ENCODE measurements at places on chromosomes 11 and 22.

DNA sequence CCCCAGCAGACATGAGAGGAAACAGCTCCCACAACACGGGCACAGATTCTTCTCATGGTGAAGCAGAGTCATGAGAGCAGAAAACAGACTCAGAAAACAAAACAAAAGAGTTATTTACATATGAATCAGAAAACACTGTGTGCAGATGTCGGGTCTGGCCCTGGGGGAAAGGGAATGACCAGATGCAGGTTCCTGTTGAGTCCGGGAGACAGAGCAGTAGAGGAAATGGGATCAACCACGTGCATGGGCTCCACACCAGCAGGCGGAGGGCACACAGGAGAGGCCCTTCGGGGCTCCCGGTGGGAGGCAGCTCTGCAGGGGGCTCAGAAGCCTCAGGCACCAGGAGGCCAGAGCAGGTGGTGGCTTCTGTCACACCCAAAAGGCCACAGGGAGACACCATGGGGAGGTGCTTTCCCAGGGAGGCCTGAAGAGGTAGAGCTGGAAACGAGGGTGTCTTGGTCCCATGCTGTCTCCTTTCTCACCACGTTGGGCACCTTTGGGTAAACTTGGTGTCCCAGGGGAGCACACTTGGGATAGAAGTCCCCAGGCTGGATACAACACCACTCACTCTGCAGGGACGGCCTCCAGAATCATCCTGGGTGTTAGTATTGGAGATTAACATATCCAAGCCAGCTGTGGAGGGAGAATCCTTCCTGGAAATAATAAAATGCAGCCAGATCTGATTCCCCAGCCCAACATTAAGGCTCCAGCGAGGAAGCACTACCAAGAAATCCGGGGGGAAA is 764.7 kb downstream of the BRD1 start:
- no peak for DNase-seq

DNA sequence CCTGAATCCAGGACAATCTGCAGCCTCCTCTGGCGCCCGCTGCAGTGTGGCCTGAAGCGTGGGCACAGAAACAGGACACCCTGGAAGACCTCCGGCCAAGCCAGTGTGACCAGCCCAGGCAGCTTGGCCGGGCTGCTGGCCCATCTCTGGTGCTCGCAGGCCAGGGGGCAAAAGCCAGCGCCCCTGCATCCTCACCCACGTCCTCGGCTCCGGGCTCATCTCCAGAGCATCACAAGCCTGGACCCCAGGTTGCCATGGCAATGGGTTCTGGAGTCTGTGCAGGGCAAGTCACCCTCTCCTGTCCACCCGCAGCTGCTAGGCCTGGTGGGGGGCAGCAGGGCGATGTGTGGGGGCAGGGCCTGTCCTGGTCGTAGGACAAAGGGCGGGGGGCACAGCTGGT is 9.3 kb upstream of the PDGFB start:
- DNase-seq: no peak

- peak; percentile 54 for DNase-seq
These were observed 188.6 kb downstream of the SWAP70 start for GRCh38 chr11:9852465-9852864.

DNA sequence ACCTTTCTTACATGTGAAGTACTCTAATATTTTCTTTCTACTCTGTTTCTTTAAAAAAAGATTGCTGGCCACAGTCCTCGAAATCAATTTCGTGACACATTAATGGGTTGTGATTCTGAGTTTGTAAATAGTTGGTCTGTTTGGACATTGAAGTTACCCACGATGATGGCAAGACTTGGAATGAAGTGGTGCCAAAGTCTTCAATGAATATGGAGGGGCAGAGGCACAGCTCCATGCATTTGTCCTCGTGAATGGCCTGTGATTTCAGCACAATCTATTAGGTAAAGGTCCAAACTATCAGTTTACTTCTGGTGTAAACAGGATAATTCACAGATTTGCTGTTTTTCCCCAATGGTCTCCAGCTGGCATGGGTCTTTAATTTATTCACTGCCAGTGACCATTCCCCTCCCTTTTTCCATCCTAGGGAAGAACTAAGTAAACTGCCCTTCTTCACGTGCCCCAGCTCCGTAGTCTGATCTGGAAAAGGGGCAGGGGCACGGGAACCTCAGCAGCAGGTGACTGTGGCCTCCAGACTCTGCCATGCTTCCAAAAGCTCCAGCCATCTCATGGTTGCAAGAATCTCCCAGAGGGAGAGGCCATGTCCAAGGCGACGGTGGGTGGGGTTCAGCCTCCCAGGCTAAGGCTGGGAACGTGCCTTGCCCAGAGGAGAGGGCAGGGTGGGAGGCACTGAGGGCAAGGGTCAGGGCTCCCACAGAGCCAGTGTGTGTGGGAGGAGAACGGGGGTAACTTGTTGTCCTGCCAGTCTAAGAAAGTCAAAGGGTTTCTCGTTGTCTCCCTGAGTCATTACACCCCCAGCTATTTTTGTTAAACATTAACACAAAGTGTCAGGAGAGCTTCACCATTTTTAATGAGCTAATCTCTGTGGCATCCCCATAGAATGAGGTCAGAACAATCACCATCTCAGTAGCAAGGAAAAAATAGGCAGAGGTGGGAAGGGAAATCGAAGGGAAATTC is 16.9 kb upstream of the PEX26 start:
- peak; percentile 38 for DNase-seq

- no peak for DNase-seq
These were observed 91.2 kb downstream of the RPS6KA4 start for GRCh38 chr11:64450168-64450560.

GRCh38 chr22:27810609-27811151 is 9.1 kb upstream of the MN1 start:
- peak; percentile 50 for DNase-seq

DNA sequence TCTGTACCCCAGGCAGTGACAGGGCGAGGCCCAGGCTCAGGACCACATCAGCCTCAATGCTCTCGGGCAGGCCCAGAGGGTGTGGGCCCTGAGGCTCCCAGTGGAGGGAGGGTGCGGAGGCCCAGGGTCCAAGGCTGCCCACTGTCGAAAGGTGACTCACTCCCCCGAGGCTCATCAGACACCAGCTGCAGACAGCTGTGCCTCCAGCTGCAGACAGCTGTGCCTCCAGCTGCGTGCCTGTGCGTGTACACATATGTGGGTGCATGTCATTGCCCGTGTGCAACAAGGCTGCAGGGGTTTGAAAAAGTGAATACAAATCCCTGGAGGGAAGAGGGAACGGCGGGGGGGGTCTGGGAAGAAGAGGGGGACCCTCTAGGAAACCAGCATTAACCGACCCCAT is 134.3 kb downstream of the BRD1 start:
- no peak for DNase-seq

DNA sequence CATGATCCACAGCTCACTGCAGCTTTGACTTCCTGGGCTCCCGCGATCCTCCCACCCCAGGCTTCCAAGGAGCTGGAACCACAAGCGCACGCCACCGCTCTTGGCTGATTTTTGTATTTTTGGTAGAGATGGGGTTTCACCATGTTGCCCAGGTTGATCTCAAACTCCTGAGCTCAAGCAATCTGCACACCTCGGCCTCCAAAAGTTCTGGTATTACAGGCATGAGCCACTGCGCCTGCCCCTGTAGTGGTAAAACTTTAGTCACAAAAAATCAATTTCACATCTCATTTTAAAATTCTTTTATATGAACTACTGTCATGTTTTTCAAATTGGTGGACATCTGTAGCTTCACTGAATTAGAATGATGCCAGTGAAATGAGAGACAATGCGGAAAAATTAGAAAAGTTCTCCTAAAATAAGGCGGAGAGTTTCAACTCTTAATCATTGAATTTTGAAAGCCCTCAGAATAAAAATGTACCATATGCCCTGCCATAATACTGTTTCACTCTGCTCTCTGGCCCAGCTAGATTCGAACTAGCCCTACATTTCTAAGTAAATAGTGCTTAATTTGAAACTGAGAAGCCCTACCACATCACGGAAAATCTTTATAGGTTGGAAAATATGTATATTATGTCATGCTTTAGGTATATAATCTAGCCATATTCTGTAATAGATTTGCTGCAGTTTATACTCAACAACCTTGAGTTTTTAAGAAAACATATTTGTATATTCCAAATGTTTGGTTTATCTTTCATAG is 78.7 kb downstream of the HORMAD2 start:
- no peak for DNase-seq

GRCh38 chr11:67309166-67309565 is 5.8 kb downstream of the SSH3 start:
- no peak for DNase-seq

- DNase-seq: no peak
These were observed 5.5 kb downstream of the CACNA1I start for GRCh38 chr22:39576027-39576426.

- DNase-seq: peak; percentile 69
These were observed 18.9 kb upstream of the PISD start for GRCh38 chr22:31680861-31681341.

GRCh38 chr22:40187389-40187788 is 9.7 kb downstream of the TNRC6B start:
- DNase-seq: no peak

All from fibroblast of pulmonary artery (primary cell).